Neural progenitor cell (in vitro differentiated cells): ENCODE measurements at places on chromosomes 4 and X. TPM values are rescaled to one million over a fixed set of nuclear protein-coding genes. Genes with fewer than 3 reads are reported as not detected.
A peak's percentile ranks its signal among the peaks of the same experiment; 100 is the strongest.

PITX2 gene
- total RNA-seq, result 0.59 and 1.6 TPM in 2 replicates

DNA sequence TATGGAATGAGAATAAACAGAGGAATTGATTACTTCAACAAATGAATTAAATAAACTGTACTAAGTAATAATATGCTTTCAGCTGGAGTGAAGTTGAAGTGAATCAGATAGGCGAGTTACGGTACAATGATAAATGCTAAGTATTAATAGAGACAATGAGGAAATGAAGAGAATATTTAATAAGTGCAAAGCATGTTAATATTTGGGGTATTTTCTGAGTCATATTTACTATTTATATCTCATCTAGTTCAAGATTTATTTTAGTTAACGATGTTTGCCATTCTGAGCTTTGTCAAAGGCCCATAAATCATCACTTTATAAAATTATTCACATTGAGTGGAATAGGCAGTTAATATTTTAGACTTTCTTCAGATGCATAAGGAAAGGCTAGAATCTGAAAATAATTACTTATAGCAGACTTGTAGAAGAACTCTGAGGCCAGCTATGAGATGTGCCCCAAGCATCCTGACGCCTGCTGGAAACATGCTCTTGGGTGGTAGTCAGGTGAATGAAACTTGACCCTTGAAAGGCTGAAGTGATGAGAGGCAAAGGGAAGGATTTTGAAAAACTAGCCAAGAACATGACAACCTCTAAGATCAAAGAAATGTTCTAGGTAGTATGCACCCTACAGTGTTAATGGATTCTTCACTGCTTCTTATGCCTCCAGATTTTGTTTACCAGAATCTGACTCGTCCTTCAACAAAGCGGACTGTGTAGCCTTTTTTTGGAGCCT lies 133.8 kb upstream of the STIM2 start:
- H3K27ac ChIP-seq, result no peak overlapping the region
- no peaks in the 10 kb centered on the region for H3K4me1 ChIP-seq
- no peaks in the 10 kb centered on the region for H3K27me3 ChIP-seq
- H3K36me3 ChIP-seq, result no peaks in the 10 kb centered on the region
- H3K4me3 ChIP-seq, result no peak overlapping the region

APLN gene
- 0.22 and 0.46 TPM in 2 replicates for total RNA-seq

DNA sequence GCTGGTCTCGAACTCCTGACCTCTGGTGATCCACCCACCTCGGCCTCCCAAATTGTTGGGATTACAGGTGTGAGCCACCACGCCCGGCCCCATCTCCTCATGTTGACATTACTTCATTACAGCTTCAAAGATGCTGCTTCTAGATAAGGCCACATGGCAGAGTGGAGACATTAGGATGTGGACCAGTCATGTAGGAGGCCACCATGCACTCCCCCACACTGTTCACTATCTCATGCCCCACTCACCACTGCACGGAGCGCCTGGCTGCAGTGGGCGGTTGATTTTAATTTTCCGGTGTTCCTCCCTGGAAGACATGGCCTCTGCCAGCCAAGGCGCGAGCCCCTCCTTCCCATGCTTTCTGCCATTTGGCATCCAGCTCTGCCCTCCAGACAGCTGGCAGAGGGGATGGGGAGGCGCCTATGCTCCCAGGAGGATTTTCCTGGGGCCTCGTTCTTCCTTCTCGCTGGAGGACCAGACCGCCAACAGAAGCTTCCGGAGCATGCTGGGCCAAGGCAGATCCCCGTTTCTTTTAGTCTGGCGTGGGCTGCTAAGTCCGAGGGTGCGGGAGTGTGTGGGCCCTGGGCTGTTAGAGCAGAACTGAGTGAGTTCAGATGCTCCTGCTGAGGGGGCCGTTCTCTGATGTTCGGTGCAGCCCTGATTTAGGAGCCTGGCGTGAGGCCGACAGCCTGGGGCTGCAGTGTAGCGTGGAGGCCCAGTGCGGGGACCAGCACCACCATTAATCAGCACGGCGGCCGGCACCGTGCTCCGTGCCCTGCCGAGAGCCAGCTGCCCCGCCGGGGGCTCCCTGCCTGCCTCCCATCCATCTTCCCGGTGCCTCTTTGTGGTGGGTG lies 93.1 kb downstream of the SORCS2 start:
- DNase-seq, result no peak
- no peaks in the 10 kb centered on the region for H3K27me3 ChIP-seq
- H3K4me1 ChIP-seq, result peaks cover 11% of the 10 kb centered on the region
- H3K36me3 ChIP-seq, result no peaks in the 10 kb centered on the region

DNA sequence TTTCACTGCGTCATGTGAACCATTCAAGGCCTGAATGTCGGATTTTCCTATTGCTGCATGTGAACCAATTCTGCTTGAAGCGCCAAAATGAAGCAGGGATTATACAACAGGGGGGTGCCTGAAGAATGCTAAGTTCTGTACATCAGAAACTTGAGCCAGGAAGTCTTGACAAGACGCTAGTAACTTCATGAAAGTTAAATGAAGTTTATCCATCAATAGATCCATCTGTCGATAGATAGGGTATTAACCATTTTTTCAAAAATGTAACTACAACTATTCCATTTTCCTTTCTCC lies 590 bp upstream of the NAF1 start:
- H3K4me3 ChIP-seq, result peak overlapping the region; percentile 85
- H3K27ac ChIP-seq, result peak overlapping the region; percentile 49
- peaks cover 8% of the 10 kb centered on the region for H3K27me3 ChIP-seq
- H3K36me3 ChIP-seq, result peaks cover 6% of the 10 kb centered on the region
- H3K4me1 ChIP-seq, result peaks cover 9% of the 10 kb centered on the region

DNA sequence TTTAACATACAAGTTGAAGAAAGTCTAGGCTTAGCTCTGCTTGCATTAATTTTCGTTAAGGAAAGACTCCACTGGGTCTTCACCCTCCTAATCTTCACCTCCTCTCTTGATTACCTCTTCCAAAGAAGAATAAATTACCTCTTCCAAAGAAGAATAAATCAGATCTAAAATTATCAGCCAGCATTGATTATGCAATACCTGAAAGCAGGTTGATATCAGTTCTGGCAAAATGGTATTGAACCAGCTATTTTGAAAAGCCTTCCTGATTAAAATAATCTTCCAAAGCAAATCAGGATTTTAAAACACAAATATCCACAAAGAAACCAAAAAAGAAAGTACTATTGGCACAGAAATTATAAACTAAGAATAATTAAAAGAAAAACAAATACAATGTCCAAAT lies 36.9 kb downstream of the CDKL2 start:
- DNase-seq, result no peak
- H3K4me1 ChIP-seq, result no peaks in the 10 kb centered on the region
- no peak overlapping the region for H3K4me3 ChIP-seq
- H3K36me3 ChIP-seq, result no peaks in the 10 kb centered on the region
- H3K27ac ChIP-seq, result no peak overlapping the region

DNA sequence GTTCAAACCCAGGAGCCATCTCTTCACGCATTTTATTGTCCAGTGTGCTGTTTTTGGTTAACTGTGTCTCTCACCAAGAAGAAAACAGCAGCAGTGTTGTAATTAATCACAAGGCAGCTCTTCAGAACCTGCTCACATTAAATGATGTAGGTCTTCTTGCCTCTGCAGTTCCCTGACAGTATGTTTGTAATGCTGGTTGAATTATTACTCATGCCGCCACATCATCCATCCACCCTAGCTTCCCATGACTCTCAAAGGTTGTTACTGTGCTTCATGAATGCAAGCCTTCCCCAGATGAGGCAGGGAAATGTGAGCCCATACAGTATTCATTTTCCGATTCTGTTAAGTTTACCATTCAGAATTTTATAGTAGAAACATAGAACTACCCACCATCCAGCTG lies 17.4 kb downstream of the TLR10 start:
- H3K4me1 ChIP-seq, result no peaks in the 10 kb centered on the region
- no peaks in the 10 kb centered on the region for H3K27me3 ChIP-seq
- no peak overlapping the region for H3K27ac ChIP-seq

DNA sequence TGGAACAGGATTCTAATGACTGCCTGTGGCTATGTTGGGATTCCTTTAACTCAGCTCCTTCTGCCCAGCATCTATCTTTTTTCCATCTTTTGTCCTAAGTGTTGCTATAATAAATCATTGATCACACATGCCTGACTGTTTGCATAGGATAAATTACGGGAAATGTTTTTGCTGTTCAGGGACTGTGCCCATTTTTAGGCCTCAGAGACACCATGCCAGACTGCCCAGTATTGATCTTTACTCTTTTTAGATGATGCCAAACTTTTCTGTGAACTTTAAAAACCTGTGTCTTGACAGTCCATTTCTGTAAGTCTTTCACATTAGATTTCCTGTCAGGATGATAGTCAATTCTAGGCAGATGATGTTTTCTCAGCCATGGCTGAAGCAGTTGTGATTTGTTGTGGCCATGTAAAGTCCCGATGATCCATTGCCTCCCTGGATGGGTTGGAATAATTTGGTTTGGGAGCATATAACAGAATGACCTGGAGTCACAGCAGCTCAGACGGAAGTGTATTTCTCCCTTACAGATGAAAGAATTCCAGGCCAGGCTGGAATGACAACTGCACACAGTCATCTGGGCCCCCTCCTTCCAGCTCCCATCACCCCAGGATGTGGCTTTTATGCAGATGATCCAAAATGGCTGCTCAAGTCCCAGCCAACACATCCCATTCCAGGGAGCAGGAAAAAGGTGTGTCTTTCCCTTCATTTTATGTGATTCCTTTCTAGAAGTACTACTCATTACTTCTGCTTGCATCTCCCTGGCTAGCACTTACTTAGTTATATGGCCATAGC lies 3.4 kb downstream of the HTT-AS start:
- H3K4me3 ChIP-seq, result no peak overlapping the region
- H3K27me3 ChIP-seq, result no peaks in the 10 kb centered on the region
- no peaks in the 10 kb centered on the region for H3K36me3 ChIP-seq
- no peak for DNase-seq
- no peak overlapping the region for H3K27ac ChIP-seq
- peaks cover 8% of the 10 kb centered on the region for H3K4me1 ChIP-seq

DNA sequence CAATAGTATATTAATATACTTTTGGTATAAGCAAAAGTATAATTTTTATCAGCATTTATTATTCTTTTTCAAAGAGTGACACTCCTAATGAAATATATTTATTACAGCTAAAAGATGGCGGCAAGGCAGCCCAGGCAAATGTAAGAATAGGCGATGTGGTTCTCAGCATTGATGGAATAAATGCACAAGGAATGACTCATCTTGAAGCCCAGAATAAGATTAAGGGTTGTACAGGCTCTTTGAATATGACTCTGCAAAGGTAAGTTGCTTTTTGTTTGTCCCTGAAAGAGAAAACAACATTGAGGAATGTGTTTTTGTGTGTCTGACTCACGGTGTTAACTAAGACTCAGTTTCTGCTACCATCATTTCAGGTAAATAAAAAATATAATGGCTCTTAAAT lies 71.9 kb downstream of the PDLIM5 start:
- H3K4me1 ChIP-seq, result no peaks in the 10 kb centered on the region
- no peak overlapping the region for H3K27ac ChIP-seq
- no peak overlapping the region for H3K4me3 ChIP-seq
- H3K36me3 ChIP-seq, result no peaks in the 10 kb centered on the region

DNA sequence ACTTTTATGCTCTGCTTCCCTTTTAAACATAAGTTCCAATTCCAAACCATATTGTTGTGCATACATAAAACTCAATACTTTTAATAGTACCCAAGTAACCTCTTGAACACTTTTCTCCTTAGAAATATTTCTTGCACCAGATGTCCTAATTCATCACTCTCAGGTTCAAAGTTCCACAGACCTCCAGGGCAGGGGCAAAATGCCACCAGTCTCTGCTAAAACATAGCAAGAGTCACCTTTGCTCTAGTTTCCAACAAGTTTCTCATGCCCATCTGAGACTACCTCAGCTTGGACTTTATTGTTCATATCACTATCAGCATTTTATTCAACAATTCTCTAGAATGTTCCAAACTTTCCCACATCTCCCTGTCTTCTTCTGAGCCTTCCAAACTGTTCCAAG lies 13.7 kb upstream of the ASIC5 start:
- H3K36me3 ChIP-seq, result no peaks in the 10 kb centered on the region
- H3K27ac ChIP-seq, result no peak overlapping the region
- no peaks in the 10 kb centered on the region for H3K27me3 ChIP-seq
- no peaks in the 10 kb centered on the region for H3K4me1 ChIP-seq
- no peak for DNase-seq

GRCh38 chr4:7805533-7806337 lies 133.9 kb downstream of the AFAP1 start:
- peak; percentile 61 for DNase-seq
- H3K4me3 ChIP-seq, result no peak overlapping the region
- no peaks in the 10 kb centered on the region for H3K27me3 ChIP-seq
- peaks cover 26% of the 10 kb centered on the region for H3K4me1 ChIP-seq
- peak overlapping the region; percentile 41 for H3K27ac ChIP-seq

GRCh38 chrX:21427086-21427485 lies 52.9 kb downstream of the CNKSR2 start:
- no peaks in the 10 kb centered on the region for H3K4me1 ChIP-seq
- DNase-seq, result no peak
- no peak overlapping the region for H3K27ac ChIP-seq
- H3K36me3 ChIP-seq, result no peaks in the 10 kb centered on the region

DNA sequence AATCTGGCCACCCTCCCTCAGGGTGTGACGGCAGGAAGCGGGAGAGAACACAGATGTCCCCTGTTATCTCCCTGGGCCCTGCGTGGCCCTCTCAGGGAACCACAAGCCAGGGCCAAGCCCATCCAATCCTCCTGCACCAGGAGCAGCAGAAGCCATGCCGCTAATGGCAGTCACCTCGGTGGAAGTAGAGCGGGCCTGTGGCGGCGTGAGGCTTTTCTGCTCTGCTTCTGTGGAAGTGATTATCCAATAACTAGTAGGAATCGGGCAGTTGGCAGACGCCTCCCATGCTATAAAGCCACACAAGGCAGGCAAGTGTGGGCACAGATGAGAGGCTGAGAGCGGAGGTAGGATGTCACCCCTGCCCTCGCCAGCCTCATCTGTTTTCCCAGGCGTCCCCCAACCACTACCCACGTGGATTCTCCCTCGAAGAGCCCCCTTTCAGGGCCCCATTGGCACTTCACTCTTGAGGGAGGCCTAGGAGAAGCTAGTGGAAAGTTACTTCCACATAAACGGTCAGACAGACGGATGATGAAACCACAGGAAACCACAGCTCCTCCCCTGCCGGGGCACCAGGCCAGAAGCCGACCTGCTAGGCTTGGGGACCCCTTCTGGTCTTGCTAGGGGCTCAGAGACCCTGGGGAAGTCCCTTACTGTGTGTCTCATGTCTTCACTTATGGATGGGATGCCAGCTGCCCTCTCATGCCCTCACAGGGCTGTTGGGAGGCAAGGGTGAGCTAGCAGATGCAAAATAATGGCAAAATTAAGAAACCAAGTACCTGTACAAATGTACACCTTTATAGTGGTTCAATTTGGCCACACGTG lies 18.8 kb upstream of the TMSB4X start:
- H3K4me1 ChIP-seq, result no peaks in the 10 kb centered on the region
- no peaks in the 10 kb centered on the region for H3K36me3 ChIP-seq
- DNase-seq, result no peak
- no peaks in the 10 kb centered on the region for H3K27me3 ChIP-seq
- no peak overlapping the region for H3K4me3 ChIP-seq

EOLA1 gene
- 3.5 and 7.5 TPM in 2 replicates for total RNA-seq

- DNase-seq, result no peak
- no peaks in the 10 kb centered on the region for H3K27me3 ChIP-seq
- peaks cover 16% of the 10 kb centered on the region for H3K4me1 ChIP-seq
- no peaks in the 10 kb centered on the region for H3K36me3 ChIP-seq
- no peak overlapping the region for H3K27ac ChIP-seq
These were observed 313.1 kb upstream of the ANXA10 start for GRCh38 chr4:167779280-167779679.
